D341Med (cell line): ENCODE measurements at places on chromosomes 3 and 15.

- DNase-seq, result no peak
Measured at GRCh38 chr3:16388850-16389441, 123.9 kb downstream of the OXNAD1 start.

DNA sequence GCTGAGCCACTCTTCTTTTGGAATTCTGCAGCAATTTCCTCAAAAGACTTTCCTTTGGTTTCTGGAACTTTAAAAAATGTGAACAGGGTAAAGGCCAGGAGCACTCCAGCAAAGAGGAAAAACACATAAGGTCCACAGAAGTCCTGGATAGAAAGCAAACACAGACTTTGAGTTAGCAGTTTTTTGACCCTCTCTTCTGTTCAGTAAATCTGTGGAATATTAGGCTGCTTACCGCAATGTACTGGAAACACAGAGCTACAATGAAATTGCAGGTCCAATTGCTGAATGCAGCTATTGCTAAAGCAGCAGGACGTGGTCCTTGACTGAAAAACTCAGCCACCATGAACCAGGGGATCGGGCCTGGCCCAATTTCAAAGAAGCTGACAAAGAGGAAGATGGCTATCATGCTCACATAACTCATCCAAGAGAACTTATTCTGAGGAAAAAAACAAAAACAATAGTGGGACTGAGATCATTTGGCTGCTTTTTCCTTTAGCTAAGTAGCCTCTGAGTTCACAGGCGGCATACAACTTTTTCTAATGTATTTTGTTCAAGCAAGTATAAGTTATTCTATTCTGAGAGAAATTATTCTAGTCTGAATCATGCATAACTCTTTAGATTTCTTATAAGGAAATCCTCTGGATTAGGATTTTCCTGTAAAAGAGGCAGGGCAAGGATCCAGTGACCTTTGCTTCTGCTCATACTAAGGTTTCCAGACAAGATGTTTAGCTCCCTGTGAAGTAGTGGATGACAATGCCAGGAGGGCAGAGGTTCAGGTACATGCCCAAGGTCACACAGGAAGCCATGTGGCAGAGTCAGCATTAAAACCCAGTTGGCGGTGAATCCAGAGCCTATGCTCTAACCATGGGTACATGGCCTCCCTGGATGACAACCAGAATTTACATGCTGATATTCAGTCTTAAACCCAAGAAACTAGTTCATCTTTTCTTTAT, 28.3 kb downstream of the SLC2A2 start:
- no peak for DNase-seq

GRCh38 chr15:57458356-57458781, 82.1 kb downstream of the CGNL1 start:
- no peak for DNase-seq

GRCh38 chr15:90489944-90490343, 39.8 kb upstream of the CRTC3 start:
- DNase-seq, result no peak

GRCh38 chr15:93973287-93973686, 258.1 kb upstream of the MCTP2 start:
- DNase-seq, result no peak

DNA sequence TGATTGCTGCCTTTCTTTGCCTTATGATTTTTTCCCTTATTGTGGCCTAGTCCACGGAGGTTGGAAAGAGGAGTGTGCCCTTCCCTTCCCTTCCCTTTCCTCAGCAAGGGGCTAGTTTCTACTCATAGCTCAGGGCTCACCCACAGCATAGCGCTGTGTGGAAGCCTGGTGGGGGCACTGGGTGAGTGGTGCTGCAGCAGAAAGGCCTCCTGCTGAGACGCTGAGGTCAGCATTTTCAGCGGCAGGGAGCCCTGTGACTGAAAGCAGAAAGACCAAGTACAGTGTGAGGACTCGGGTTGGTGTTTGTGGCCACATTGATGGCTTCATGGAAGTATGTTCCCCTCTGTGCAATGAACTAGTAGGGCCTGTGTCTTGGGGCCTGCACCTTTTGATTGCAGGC, 21.9 kb downstream of the CACNA1D start:
- no peak for DNase-seq

DNA sequence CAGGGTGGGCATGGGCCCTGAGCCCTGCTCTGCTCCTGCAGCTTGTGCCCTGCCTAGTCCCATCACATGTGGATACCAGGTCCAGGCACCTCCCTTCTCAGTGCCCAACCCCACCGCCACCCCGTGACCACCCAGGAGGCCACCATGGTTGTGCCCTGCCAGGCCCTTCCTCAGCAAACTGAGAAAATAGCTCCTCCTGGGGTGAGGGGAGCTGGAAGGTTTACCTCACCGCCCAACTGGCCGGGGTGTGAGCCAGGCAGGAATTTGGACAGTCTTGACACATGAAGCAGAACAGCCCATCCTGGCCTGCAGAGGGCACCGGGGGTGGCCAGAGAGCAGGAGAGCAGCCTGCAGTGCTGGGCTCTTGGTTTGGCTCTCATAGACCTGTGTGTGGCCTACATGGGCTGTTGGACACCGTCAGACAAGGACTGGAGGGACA, 11.4 kb upstream of the C3orf22 start:
- no peak for DNase-seq

DNA sequence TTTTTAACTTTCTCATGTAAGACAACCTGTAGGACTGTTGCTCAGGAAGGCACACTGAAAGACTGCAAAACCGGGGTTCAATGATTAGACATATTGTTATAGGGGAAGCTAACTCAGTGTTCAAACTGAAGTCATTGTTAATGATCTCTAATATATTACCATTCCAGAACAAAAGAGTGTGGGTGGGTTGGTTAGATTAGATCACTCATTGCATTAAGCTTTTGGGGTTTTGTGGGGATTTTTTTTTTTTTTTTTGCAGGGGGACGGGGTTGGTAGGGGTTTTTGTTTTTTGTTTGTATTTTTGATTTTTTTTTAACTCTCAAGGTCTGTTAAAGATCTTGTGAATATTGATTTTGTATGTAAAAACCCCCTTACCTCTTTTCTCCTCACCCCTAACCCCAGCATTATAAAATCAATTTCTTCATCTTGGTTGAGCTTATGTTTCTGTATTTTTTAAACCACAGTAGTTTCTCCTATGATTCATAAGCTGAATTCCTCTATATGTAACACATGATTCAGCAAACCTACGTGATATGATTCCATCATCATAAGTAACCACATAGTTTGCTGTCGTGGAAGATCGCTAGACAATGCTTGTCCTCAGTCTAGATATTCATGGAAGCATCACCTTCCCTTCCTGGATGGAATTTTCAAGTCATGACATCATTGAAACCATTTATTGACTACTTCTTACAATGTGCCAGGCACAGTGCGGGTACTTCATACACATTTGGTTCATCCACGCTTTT, 544.1 kb upstream of the MDFIC2 start:
- no peak for DNase-seq

DNA sequence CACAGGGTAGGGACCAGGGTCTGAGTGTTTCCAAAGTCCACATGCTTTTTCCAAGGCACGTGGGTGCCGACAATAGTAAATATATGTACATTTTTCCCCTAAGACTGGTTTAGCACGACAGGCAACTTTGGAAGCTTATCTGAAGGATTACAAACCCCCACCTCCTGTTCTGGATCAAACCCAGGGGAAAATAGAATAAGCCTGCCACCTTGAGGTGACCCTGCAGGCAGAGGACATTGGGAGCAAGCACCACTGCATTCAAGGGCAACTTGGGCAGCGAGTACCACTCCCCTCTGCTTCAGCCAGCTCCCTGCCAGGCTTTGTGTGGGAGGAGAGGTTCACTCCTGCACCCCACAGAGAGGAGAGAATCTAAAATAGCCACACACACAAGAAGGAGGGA, 44.8 kb downstream of the KBTBD12 start:
- peak; percentile 78 for DNase-seq

DNA sequence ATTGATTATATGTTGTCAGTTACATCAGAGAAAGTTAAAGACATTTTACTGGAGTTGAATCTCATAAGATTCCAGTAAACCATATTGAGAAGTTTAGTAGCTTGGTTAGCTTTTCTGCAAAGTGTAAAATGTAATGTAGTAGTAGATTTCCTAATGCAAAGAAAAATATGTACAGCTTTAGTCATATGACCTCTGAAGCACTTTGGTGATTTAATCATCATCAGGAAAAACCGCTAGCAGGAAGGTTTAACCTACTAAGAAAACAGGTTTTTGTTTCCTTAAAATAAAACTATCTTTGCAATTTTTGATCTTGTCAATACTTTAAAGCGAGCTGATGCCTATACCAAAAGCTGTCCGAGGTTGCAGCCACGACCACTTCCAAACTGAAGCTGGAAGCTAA, 364.6 kb upstream of the ZNF385D start:
- no peak for DNase-seq

GRCh38 chr15:85463976-85464375, 83.6 kb downstream of the AKAP13 start:
- DNase-seq, result no peak

GRCh38 chr15:50830477-50831354, 65.2 kb upstream of the SPPL2A start:
- no peak for DNase-seq

- peak; percentile 78 for DNase-seq
Measured at GRCh38 chr3:187066228-187066995, 72.9 kb downstream of the RPL39L start.

DNA sequence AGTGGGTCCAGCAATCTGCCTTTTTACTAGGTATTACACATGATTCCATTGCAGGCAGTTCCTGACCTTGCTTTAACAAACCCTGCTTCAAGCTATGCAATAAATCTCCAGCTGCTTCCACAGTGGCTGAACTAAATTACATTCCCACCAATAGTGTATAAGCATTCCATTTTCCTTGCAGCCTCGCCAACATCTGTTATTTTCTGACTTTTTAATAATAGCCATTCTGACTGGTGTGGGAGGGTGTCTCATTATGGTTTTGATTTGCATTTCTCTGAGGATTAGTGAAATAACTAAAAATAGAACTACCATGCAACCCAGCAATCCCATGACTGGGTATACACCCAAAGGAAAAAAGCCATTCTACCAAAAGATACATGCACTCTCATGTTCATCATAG, 36.4 kb upstream of the DNAJC13 start:
- DNase-seq, result no peak

- DNase-seq, result no peak
Measured at GRCh38 chr3:5036858-5037257, 57.6 kb downstream of the BHLHE40 start.

- DNase-seq, result no peak
Measured at GRCh38 chr3:160008961-160009360, 20.3 kb downstream of the IL12A start.

DNA sequence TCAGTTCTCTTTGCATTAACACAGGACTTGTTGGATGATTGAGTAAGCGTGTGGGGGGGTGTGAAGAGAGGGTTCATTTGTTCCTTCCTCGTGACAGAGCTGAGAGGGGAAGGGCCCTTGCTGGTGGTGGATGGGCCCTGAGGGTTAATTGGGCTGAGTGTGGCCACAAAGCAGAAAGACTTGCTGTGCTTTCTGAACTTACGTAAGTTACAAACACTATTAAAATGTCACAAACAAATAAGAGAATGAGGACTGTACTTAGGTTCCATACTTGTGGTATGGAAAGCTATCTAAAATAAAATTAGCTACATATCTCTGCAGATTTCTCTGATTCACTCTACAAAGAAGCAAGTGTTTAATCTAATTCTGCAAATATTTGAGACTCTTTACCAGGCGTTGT, 231.3 kb downstream of the LPP start:
- no peak for DNase-seq

- DNase-seq, result no peak
Measured at GRCh38 chr3:7973006-7973405, 528.6 kb upstream of the LMCD1 start.

- DNase-seq, result no peak
Measured at GRCh38 chr15:41001524-41002214, 48.4 kb downstream of the CHAC1 start.

DNA sequence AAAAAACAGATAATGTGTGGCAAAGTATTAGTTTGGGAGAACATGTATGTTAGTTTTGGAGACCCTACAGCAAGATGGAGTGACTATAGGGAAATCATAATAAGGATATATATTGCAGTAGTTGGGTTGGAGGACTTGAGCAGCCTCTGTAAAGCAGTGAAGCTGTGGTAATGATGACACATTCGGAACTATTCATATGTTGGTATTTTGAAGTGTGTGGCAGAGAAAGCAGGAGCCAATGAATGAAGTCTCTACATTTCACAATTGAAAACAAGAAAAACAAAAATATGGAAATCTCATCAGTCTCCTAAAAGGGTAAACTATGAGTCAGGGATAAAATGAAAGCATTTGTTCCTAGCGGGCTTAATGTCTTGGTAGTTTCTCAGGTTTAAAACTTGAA, 645.9 kb downstream of the OTOL1 start:
- DNase-seq, result no peak

DNA sequence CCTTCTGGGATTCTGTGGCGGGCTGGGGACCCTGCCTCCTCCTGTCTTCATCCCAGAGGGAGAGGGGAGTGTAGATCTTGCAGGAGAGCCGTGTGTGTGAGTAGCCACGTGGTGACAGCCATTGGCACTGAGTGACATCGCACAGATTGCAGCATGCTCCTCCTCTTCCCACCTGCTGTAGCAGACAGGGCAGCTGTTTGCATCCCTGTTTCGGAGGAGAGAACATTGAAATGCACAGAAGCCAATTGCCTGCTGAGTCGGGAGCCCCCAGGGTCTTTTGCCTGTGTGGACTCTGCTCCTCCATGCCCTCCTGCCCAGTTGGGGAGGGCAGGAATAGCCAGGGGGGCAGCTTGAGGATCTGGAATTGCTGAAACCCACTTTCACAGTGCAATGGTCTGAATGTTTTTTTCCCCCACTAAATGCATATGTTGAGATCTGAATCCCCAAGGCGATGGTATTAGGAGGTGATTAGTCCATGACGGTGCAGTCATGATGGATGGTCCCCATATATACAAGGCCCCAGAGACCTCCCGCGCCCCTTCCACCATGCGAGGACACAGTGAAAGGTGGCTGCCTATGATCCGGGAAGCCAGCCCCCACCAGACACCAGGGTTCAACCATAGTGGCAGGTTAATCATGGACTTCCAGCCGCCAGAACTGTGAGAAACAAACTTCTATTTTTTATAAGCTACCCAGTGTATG, 66.8 kb downstream of the CHRNA7 start:
- DNase-seq, result peak; percentile 71

DNA sequence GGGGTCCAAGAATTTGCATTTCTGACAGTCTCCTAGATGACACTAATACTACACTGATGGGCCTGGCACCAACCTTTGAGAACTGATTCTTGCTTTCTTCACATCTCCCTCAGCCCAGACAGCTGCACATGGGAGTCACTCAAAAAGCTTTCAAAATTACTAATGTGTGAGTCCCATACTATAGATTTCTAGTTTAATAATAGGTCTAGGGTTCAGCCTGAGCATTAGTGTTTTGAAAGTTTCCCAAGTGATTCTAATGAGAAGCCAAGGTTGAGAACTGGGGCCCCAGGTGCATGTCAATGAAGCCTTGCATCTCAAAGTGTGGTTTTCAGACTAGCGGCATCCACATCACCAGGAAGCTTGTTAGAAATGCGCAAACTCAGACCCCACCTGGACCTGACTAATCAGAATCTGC, 159.9 kb upstream of the CMC1 start:
- no peak for DNase-seq

GRCh38 chr15:100200287-100200880, 141.4 kb downstream of the ADAMTS17 start:
- no peak for DNase-seq

- no peak for DNase-seq
Measured at GRCh38 chr15:40080104-40080503, 28.6 kb downstream of the BMF start.

- DNase-seq, result no peak
Measured at GRCh38 chr15:96093063-96093462, 237.4 kb upstream of the NR2F2 start.
